Brain pericyte (primary cell): ENCODE measurements at places on chromosomes 1 and 21.

DNA sequence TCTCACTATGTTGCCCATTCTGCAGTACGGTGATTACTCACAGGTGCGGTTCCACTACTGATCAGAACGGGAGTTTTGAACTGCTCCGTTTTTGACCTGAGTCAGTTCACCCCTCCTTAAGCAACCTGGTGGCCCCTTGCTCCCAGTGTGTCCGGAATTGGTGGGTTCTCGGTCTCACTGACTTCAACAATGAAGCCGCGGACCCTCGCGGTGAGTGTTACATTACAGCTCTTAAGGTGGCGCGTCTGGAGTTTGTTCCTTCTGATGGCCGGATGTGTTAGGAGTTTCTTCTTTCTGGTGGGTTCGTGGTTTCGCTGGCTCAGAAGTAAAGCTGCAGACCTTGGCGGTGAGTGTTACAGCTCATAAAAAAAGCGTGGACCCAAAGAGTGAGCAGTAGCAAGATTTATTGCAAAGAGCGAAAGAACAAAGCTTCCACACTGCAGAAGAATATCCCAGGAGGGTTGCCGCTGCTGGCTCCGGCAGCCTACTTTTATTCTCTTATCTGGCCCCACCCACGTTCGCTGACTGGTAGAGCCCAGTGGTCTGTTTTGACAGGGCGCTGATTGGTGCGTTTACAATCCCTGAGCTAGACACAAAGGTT is 17.6 kb upstream of the PARP1 start:
- DNase-seq: no peak

GRCh38 chr1:33396188-33397124 is 34.4 kb downstream of the PHC2 start:
- no peak for DNase-seq

DNA sequence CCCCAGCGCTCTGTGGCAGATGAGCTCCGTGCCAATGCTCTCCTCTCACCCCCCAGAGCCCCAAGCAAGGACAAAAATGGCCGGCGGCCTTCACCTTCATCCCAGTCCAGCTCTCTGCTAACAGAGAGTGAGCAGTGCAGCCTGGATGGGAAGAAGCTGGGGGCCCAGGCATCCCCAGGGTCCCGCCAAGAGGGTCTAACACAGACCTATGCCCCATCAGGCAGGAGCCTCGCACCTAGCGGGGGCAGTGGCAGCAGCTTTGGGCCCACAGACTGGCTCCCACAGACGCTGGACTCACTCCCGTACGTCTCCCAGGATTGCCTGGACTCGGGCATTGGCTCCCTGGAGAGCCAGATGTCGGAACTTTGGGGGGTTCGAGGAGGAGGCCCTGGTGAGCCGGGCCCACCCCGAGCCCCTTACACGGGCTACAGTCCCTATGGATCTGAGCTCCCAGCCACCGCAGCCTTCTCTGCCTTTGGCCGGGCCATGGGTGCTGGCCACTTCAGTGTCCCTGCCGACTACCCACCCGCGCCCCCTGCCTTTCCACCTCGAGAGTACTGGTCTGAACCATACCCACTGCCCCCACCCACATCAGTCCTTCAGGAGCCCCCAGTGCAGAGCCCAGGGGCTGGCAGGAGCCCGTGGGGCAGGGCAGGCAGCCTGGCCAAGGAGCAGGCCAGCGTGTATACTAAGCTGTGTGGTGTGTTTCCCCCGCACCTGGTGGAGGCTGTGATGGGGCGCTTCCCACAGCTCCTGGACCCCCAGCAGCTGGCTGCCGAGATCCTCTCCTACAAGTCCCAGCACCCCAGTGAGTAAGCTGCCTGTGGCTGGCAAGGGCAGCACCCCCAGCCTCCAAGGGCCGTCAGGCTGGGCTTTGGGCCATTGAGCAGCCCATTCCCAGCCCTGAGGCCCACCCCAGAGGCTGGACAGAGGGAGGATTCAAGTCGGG is 8.7 kb downstream of the ZC3H12A start:
- no peak for DNase-seq

DNA sequence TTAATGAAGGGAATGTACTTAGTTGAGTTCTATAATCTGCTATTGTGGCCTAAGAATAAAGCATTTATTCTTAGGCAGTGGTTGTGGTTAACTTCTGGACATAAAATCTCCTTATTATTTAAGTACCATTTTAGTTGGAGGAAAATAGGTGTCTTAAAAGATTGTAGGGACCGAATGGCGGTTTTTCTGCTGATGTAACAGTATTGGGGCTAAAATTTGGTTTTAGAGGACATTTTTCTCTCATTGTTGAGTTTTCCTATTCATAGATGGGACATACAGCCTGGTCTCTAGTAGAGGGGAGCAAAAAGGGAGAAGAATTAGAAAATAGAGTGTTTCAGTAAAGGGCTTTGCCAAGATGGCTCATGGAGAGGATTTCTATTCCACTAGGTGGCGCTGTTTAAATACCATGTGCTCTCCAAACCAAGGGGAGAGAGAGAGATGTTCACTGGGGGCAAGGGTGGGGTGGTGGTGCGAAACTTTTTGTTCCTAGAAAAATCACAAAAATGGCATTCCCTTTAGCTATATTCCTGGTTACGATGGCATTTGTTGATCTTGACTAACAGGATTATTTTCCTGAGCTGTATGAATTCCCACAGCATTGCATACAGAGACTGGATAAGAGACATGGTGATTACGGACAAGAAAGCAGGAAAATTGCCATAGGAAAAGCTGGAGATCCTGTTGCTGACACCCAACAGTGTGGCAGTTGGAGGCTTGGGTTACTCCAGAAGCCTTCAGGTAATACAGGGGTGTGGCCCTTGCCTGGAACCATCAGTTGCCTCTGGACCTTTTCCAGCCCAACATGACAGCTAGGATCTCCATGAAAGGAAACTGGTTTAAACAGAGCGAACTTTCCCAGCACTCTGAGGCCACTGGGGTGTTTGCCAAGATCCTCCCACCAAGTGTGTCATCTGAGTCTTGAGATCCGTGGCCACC is 18.2 kb upstream of the FCGR2A start:
- no peak for DNase-seq

DNA sequence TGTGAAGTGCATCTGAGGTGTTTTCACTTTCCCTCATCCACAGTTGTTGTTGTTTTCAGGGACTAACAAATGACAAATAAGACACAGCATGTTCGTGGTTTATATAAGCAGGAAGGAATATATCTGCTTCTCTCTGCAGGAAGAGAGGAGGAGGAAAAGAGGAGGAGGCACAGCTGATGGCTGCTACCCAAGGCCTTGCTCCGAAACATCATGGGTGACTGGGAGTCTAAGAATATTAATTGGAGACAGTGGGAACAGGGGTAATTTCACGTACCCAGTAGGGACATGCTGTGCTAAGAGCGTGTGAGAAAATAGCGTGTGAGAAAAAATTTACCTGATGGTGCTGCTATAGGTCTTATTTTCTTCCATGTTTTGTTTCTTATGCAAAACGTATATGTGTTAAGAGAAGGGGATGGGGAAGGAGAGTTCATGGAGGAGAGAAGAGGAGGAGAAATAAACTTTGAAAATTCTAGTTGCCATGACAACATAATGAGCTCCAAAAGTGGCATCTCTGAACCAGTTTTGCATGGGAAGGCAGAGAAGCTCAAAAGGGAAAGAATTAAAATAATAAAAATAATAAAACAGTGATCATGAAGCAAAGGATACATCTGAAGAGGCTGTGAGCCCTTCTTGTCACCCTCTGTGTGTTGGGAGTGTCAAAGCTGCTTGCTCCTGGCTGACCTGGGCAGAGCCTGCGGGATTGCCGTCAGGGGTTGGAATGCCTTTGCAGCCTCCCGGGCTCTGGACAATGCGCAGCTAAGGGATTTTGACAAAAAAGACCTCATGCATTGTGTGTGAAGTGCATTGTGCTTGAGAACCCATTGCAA is 192.0 kb downstream of the CACNA1E start:
- no peak for DNase-seq

GRCh38 chr1:31762726-31763670 is 1.1 kb downstream of the ADGRB2 start:
- DNase-seq: no peak

- no peak for DNase-seq
Measured at GRCh38 chr1:231774719-231775335, 148.2 kb downstream of the DISC1 start.

DNA sequence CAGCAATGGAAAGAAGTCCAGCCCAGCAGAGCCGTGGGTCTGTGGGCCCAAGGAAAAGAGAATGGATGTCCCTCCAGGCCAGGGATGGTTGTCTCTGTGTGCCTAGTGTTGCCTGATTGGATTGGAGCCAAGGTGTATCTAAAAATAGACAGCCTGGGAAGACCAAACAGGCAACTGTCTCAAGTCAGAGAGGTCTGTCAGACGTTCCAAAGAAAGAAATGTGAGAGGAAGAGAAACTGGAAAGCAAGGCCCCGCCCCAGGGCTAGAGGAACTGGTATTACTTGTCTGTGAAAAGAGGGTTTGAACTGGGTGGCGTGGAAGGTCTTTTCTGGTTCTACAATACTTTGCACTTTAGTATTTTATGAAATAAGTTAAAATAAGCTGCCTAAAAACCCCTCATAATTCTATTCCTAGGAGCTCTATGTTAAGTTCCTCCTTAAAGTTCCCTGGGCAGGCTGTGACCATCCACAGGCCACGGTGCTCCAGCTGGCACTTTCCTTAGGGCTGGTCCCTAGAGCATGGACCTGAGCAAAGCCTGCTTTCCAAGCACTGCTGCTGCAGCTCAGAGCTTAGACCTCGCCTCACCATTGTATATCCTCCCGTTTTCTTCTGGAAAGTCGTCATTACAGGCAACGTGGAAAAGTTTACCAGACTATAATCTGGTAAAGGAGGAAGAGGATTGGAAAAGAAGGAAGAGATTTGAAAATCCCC is 151.6 kb downstream of the DISC1 start:
- DNase-seq: no peak

DNA sequence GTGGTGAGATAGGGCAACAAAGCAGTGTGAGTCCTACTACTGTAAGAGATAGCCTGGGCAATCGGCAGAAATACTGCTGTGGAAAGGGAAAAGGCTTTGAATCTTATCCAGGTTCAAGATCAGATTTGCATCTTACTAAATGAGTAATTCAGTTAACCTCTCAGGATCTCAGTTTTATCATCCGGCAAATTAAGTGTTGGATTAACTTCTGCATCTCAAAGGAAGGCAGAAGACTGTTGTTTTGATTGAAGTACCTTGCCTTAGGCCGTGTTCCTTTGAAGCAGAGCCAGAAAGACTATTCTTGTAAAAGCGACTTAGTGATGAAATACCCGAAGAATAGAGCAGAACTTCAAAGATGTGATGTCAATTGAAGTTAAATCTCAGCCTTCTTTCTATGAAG is 612.9 kb upstream of the USP24 start:
- DNase-seq: no peak

GRCh38 chr1:34378968-34379856 is 202.5 kb downstream of the C1orf94 start:
- DNase-seq: no peak

DNA sequence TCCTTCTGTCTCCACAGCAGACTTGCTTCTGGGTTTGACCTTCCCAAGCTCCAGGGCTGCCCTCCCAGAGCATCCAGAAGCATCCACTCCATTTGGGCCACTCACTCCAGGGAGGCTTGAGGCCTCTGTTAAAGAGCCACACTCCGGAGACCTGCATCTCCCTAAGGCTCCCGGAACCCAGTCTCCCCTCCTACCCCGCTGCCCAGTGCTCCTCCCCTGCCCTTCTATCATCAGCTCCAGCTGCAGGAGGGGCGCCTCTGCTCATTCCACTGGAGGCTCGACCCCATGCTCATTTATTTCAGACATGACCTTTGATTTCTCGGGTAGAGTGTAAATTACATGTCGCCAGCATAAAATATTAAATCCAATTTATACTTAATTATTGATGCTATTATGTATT is 142.5 kb downstream of the SYF2 start:
- no peak for DNase-seq

GRCh38 chr1:32876341-32877210 is 5.9 kb upstream of the FNDC5 start:
- no peak for DNase-seq

GRCh38 chr1:158830904-158831507 is at the start of gene MNDA:
Gene MNDA, plus strand, starts transcription at chr1:158831351. Its CDS starts 10,803 bp downstream, at chr1:158842154.
- DNase-seq: no peak

DNA sequence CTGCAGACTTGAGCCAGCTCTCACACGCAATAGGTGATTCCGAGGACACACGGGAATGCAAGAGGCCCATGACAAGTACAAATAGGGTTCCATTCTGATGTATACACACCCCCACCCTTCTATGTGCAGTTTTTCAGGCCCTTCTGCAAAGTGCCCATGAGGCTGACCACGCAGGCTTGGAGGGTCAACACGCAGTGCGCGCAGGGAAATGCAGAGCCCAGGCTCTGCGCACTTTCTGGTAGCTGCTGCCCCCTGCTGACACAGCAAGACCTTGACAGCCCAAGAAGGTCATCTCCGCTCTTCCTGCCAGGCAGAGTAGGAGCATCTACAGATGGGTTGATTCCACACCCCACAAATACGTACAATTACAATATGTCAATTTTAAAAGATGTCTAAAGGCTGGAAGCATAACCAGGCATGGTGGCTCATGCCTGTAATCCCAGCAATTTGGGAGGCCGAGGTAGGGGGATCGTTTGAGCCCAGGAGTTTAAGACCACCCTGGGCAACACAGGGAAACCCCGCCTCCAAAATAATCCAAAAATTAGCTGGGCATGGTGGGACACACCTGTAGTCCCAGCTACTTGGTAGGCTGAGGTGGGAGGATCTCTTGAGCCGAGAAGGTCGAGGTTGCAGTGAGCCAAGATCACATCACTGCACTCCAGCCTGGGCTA is 18.5 kb downstream of the SH3BP5L start:
- no peak for DNase-seq

GRCh38 chr1:31409946-31410858 is 2.8 kb upstream of the SERINC2 start:
- DNase-seq: no peak

DNA sequence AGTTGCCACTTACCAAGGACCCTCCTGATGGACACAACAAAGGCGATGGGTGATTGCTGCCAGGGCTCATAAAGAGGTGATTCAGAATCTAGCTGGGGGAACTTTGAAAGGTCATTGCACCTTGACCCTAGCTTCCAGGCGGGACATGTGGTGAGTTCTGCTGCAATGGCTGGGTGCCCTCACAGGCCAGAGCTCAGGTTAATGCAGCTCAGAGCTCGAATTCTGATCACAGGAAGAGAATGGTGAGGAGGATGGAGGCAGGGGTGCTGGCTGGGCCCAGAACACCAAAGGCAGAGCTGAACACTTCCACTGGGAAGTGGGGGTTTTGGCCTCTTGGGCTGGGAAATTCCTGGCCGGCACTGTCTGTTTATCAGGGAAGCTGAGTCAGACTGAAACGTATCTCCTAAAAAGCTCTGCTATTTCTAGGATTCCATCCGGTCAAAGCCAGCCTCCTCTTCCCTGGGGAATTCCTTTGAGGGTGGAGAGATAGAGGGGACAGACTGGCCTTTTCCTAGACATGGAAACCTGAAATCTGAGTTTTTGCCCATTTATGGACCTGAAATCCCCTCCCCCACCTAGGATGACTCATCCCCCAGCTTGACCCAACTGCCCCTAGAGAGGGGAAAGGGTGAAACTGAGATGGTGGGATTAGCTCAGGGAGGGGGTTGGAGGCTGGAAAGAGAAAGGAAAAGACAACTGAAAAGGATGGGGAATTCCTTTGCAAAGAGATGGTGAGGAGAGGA is 27.2 kb downstream of the NUAK2 start:
- no peak for DNase-seq

DNA sequence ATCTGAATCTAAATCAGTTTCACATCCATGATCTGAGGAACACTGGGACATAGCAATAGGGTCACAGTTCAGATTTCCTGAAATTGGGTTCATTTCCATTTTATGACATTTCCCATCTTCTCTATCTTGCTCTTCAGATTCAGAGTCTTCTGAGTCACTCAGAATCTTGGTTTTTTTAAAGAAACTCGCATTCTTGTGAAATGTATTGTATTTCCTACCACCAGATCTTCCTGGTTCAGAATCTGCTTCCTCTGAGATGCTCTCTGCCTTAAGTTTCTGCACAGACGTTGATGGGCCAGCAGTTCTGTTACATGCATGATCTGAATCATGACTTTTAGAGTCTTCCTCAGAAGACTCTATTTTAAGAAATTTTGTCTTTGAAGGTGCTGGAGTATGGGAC is 15.5 kb upstream of the PSMG1 start:
- no peak for DNase-seq
